ENCODE measurements at places on chromosomes 4 and X. TPM values are rescaled to one million over a fixed set of nuclear protein-coding genes. Genes with fewer than 3 reads are reported as not detected.

TCEANC gene
- 3.9 TPM for total RNA-seq

MAGEB17 gene
- total RNA-seq: not detected

CT83 gene
- total RNA-seq: not detected

FREM3 gene
- not detected for total RNA-seq

CENPVL1 gene
- not detected for total RNA-seq
